ENCODE measurements at places on chromosomes 5 and 9.

- DNase-seq, result no peak
These were observed 15.4 kb upstream of the C5orf47 start for GRCh38 chr5:173973616-173973969.

- no peak for DNase-seq
These were observed 61.7 kb downstream of the KLF9 start for GRCh38 chr9:70352802-70353201.

DNA sequence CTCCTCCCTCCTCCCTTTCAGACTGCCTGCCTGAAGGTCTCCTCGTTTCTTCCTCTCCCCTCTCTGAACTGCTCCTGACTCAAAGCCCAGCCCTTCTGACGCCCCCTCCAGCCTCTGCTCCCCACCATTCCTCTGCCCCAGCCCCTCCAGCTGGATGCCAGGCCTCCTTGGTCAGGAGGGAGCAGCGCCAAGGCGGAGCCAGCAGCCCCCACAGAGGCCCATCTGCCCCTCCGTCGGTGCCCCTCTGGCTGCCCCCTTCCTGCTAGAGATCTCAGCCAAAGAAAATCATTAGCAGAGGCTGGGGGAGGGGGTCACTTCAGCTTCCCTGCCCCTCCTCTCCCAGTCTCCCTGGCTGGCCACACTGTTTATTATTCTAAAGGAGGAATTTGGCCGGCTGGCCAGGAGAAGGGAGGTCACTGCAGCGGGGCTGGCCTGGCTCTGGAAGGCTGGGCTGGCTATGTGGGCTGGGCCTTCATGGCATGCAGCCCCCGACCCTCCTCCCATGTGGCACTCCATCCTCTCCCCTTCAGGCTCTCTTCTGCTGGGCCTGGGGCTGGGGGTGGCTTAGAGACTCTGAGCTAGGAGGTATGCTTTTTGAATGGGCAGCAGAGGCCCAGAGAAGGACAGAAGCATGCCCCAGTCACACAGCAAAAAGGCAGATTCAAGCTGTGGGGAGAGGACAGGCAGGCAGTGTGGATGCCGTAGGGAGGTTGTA is 16.9 kb downstream of the PDGFRB start:
- DNase-seq, result no peak

- DNase-seq, result no peak
These were observed 25.5 kb upstream of the ITGA2 start for GRCh38 chr5:52963636-52964035.

- DNase-seq, result no peak
These were observed 301.5 kb downstream of the KCTD16 start for GRCh38 chr5:144472221-144472620.

GRCh38 chr5:136166909-136167308 is 26.1 kb downstream of the SMIM32 start:
- DNase-seq, result no peak

- DNase-seq, result no peak
These were observed 295.8 kb upstream of the IRX4 start for GRCh38 chr5:2178528-2178927.

GRCh38 chr9:130041648-130042405 is 1.2 kb downstream of the FNBP1 start:
- DNase-seq, result no peak

- DNase-seq, result no peak
These were observed 142.0 kb downstream of the GLIS3 start for GRCh38 chr9:4157584-4158499.

GRCh38 chr5:129223178-129223577 is 128.6 kb downstream of the ISOC1 start:
- no peak for DNase-seq

DNA sequence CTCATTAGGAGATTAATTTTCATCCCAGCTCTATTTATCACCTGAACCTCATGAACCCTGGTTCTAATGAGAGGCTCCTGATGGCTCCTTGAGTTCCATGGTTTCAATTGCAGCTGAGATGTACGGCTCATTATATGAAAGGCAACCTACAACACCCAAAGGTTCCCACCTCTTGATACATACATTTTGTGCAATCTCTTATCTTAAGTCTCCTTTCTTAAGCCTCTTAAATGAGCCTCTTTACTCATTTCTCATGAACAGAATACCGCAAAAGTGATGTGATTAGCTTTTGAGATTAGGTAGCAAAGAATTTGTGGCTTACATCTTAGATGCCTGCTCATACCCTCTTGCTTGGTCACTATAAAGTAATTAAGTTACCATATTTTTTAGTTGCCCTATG is 1964.0 kb upstream of the CDH6 start:
- DNase-seq, result no peak

- DNase-seq, result no peak
These were observed 174.0 kb upstream of the PPP2R2B start for GRCh38 chr5:147052519-147052918.

- DNase-seq, result no peak
These were observed 375.1 kb upstream of the ST8SIA4 start for GRCh38 chr5:101278011-101278687.

GRCh38 chr5:171285465-171285864 is 23.6 kb upstream of the TLX3 start:
- no peak for DNase-seq

GRCh38 chr9:35826071-35826701 is 2.3 kb downstream of the FAM221B start:
- no peak for DNase-seq

DNA sequence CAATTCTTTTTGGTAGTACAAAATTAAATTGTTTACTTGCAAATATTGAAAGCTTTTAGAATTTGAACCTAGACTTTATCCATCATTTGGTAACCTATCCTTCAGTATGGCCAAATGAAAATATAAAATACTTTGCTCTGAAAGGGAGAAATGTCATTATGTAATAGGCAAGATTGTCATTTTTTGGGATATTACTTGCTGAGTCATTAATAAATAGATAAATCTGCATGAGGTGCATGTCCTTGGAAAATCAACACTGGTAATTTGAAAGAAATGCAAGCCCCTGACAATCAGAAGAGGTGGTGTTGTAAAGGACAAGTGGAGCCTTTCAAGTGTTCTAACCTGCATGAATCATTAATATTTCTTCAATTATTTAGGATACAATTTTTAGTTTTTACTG is 231.8 kb upstream of the CCNG1 start:
- no peak for DNase-seq

DNA sequence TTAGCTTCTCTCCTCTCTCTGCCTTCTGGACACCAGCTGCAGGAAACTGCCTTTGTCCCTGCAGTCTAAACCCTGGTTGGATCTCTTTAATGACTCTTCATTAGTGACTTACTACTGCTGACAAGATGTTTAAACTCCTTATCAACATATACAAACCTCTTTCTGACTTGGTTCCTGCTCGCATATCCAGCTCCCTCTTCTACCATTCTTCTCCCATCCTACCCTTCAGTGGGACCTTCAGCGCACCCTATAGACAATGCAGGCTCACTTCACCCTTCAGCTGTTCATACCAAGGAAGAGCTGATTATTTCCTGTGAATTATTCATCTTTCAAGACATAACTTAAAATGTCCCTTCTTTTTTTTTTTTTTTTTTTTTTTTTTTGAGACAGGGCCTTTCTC is 436.5 kb downstream of the KIAA0825 start:
- DNase-seq, result no peak

- DNase-seq, result no peak
These were observed 11.4 kb downstream of the CEP72 start for GRCh38 chr5:623531-623930.

GRCh38 chr9:21499912-21500311 is 17.8 kb upstream of the IFNE start:
- DNase-seq, result no peak

DNA sequence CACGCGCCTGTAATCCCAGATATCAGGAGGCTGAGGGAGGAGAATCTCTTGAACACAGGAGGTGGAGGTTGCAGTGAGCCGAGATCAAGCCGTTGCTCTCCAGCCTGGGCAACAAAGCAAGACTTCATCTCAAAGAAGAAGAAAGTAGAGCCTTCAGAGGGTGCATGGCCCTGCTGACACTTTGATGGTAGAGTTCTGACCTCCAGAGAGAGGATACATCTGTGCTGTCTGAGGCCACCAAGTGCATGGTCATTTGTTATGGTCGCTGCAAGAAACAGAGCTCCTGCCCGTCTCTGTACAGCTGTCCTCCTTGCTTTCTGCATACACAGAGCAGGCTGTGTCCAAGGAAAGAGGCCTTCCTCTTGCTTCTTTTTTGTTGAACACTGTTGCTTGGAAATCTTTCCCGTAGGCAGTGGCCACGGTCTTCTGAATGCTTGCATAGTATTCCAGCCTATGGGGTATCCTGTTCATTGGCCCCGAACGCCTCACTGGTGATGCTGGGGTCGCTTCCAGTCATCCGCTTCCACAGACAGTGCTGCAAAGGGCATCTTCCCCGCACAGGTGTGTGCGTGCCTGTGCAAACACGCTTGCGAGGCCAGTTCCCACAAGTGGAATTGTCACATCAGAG is 36.8 kb upstream of the UNC5A start:
- no peak for DNase-seq

DNA sequence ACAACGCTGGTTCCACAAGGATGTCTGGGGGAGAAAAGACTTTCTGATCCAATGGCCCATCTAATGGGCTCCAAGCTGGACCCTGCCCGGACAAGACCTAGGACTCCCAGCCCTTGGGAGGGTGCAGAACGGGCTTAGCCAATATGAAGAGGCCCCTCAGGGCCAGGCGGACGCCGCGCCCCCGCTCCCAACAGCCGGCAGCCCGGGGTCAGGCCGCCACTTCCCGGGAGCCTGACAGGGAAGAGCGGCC is 493 bp downstream of the P4HA2 start:
- no peak for DNase-seq

GRCh38 chr5:124061663-124062062 is 549.7 kb downstream of the CSNK1G3 start:
- no peak for DNase-seq

DNA sequence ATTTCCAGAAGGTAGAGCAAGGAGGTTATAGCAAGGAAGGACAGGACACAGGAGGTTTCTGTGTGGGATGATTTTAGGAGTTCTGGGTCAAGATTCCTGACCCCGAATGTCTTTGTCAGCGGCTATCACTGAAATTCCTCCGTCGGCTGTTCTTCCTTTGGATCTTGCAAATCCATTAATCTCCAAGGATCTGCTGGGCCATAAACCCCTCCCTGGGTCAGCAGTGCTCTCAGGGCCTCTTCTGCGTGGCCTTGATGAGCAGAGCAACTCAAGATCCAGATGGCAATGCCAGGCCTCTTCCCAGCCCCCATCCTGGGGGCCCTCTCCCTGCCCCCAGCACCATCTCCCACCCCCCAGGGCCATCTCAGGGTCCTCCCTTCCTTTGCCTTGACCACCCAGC is 16.3 kb upstream of the COL27A1 start:
- DNase-seq, result no peak

- no peak for DNase-seq
These were observed 5.9 kb downstream of the PDLIM7 start for GRCh38 chr5:177491429-177491945.

- DNase-seq, result no peak
These were observed 1.4 kb downstream of the PITX1 start for GRCh38 chr5:135032695-135032998.

GRCh38 chr5:56326770-56327169 is 93.6 kb upstream of the ANKRD55 start:
- no peak for DNase-seq

DNA sequence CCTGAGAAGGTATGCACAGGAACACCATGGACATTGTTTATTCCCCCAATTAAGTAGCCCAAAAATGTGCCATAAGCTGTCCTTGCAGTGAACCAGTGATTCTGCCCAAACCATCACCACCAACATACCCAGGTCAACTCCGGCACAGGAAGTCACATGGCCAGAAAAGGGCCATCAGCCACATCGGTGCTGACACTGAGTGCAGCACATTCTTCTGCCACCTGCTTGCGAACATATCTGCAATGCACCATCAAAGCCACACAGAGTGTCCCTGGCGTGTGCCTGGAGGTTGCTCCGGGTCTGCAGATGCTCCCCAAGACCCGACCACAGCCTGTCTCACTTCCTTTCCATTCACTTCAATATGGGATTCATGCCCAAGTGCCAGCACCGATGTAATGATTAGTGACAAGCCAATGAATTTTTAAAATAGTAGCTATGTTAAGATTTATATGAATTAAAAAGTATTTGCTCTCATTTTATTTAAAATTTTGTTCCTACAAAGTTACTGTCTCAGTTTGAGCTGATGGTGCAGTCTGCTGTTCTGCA is 37.6 kb downstream of the SYK start:
- no peak for DNase-seq

GRCh38 chr9:114288193-114289091 is 34.5 kb upstream of the ORM1 start:
- peak; percentile 51 for DNase-seq

GRCh38 chr9:131708226-131709002 is 31.5 kb downstream of the RAPGEF1 start:
- no peak for DNase-seq

DNA sequence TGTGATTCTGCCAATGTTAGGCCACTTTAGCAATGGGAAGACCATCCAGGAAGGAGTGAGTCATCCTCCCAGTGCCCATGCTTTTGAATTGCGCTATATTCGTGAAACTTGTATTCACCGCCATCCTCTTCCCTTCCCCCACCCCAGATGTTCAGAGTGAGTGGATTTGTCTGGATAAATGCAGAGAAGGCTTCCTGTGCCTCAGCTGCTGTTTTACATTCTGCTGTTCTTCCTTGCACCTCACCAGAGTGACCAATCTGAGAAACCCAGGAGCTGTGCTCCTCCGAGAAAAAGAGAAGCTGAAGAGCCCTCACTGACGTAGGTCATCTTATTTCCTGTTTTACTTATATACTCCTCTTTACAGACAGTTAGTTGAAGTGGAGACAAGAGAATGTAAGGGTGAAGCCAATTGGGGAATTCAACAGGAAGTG is 24.6 kb upstream of the SVEP1 start:
- DNase-seq, result no peak

GRCh38 chr5:179762079-179762780 is 29.6 kb downstream of the MAML1 start:
- DNase-seq, result no peak

DNA sequence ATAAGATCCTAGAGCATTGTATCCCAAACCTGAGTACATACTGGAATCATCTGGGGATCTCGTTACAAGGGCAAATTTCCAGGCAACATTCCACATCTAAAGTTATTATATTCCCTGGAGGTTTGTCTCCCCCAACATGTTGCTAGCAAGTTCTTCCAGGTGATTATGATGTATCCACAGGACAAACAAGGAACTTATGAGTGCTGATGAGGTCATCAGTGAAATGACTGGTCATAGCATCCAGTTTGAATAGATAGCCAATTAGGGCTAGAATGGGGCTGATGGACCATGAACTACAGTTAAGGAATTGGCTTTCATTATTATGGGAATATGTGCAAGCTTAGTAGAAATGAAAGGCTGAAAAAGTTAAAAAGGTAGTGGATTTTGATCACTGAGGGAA is 115.2 kb downstream of the CWC27 start:
- DNase-seq, result no peak

GRCh38 chr5:119355244-119355638 is 578 bp upstream of the TNFAIP8 start:
- DNase-seq, result no peak

DNA sequence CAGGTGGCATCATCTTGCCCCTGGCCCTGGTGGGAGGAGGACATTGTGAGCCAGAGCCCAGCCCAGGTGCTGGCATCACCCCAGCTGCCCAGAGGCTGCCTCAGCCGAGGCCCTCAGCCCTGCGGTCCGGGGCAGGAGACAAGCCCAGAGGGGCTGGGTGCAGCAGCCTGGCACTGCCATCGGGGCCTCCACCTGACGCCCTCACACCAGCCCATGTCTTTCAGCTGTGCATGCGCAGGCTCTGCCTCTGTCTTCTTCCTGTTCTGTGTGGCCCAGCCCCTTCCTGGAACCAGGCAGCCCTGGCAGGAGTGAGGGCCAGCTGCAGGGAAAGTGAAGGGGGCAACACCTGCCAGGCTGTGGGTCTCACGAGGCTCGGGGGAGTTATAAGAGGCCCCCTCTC is 4.8 kb upstream of the CEL start:
- DNase-seq, result no peak

GRCh38 chr9:97556036-97556720 is 54.7 kb downstream of the TMOD1 start:
- DNase-seq, result no peak

All from AG04449 (cell line).